Prostate gland (tissue), 2 donors: ENCODE measurements at places on chromosomes 4 and X. TPM values are rescaled to one million over a fixed set of nuclear protein-coding genes. Genes with fewer than 3 reads are reported as not detected.

The EDA2R gene
- total RNA-seq = 3.9 TPM

The RNF175 gene
- total RNA-seq = 1.9 TPM

The KLHL4 gene
- total RNA-seq = 31.1 TPM

The CD38 gene
- total RNA-seq = 4.6 TPM

DNA sequence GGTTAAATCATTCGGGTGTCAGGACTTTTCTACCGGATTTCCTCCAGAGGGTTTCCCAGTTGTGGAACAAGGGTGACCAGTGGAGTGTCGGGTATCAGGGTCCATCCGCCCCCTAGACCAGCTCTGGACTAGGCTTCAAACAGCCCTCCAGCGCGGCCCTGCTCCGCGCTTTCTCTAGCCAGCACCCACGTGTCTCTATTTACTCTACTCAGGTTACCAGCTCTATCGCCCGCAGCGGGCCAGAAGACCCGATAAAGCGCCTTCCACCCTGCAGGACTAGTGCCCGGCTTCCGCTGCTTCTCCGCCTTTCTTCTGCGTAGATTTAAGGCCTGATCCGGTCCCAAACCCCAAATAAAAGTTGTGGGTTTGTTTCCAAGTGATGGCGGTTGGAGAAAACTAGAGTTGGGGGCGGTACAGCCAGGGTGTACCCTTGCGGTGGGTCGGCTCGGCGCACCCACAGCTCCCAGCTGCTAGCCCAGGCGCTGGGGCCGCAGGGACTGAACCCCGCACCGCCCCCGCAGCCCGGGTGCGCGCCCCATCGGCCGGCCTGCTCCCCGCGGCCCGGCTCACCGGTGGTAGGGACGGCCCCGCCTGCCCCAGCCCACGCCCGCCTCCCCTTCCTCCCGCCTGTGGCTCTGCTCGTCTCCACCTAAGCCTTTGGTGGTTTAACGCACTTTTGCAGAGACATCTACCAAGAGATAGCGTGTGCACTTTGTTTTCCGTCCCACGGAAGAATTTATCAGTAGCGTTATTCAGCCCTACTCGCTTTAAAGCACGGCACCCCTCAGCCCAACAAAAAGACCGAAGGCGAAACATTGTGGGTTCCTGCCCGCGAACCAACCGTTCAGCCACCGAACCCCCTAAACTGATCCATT is 2.1 kb downstream of the LEF1 start:
- peak; percentile 34 for DNase-seq

DNA sequence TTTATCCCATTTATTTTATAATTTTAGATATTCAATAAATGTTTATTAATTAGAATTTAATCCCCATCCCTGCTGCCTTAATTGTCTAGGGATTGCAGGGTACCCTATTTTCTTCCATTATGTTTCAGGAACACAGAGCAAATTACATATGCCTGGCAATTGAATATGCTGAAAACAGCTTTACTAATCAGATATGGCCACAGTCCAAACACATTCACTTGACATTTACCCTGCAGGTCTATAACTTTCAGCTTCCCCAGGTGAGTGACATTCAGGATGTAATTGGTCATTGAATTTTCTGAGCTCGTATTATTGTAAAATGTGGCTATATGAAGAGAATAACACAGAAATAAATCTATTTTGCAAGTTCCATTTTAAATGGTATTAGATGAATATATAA is 218.7 kb upstream of the NDST4 start:
- DNase-seq = no peak

DNA sequence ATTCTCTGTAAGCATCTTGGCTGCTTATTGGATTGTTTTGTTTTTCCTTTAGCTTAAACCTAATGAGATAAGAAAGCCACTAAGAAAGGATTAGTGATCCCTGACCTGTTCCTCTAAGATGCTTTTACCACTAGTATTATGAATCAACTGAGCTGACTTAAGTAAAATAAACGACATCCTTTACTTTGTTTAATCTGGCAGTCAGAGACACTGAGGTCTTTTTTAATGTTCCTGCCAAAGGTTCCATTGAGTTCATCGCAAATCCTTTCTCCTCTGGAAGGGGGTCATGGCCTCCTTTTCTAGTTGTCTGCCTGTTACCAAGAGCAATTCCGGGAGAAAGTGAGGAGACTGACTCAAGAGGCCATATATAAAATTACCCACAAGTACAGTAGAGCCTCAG is 1038.3 kb upstream of the SLIT2 start:
- DNase-seq = no peak

GRCh38 chrX:110265661-110266060 is 52.2 kb downstream of the AMMECR1 start:
- DNase-seq = no peak

DNA sequence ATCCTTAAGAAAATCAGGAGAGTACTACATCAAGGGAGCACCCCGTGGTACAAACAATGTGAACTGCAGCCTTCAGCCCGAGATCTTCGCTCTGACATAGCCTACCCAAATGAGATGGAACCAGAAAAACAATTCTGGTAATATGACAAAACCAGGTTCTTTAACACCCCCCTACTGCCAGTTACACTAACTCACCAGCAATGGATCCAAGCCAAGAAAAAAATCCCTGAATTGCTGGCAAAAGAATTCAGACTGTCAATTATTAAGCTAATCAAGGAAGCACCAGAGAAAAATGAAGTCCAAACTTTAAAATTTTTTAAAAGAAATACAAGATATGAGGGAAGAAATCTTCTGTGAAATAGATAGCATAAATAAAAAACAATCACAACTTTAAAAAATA is 101.7 kb upstream of the KLF8 start:
- no peak for DNase-seq

- no peak for DNase-seq
Observed at GRCh38 chrX:9467751-9468150, 2.9 kb downstream of the TBL1X start.

GRCh38 chrX:97332963-97333362 is 449.3 kb downstream of the RPA4 start:
- DNase-seq = no peak

DNA sequence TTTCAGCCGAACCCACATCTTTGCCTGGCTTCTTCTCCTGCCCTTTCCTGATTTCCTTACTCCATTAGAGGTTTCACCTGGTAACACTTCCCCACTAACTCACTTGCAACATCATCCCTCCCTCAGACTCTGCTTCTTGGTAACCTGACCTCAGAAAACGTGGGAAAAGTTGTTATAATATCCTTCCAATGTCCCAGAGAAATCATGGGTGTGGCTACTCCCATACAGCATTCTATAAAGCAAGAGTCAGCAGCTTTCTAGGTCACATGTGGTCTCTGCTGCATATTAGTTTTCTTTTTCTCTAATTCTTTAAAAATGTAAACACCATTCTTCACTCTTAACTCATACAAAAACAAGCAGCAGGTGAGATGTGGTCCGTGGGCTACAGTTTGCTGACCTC is 283.1 kb upstream of the MAOA start:
- DNase-seq = no peak
